ENCODE measurements at places on chromosomes 3 and 15.

DNA sequence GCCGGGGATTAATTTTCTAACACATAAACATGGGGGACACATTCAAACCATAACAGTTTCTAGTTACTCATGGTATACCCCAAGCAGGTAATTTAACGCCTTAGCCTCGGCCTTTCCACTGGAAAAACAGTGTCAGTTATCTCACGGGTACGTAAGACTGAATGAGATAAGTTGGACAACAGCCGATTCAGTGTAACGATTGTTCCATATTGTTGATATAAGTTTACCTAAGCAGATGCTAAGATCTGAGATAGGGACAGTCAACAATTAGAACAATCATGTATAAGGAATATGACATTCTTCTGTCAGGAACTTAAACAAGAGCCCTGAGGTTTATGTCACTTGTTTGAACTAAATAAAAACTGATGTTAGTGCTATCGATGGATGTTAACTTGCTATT, 130.8 kb downstream of the GHSR start:
- no peak for DNase-seq

GRCh38 chr3:144590854-144591253, 619.2 kb downstream of the DIPK2A start:
- no peak for DNase-seq

GRCh38 chr3:5016211-5017161, 37.2 kb downstream of the BHLHE40 start:
- DNase-seq: no peak

DNA sequence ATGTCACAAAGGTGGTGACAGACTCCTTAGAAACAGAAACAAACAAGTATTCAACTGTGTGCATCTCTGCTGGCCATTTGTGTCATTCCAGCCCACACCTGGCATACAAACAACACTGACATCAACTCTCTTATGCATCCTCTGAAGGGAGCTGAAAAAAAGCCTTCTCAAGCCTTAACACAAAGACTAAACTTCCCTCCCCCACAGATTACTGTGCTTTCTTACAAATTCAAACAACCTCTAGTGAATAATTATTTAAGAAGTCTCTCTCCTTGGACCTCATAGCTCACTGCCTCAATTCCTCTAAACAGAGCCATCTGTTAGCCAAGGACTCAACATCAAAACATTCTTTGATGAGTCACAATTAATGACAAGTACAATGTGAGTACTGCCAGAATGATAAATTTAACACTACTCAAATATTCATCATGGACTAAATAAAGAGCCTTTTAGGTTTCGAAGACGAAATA, 132.1 kb downstream of the WDR76 start:
- no peak for DNase-seq

DNA sequence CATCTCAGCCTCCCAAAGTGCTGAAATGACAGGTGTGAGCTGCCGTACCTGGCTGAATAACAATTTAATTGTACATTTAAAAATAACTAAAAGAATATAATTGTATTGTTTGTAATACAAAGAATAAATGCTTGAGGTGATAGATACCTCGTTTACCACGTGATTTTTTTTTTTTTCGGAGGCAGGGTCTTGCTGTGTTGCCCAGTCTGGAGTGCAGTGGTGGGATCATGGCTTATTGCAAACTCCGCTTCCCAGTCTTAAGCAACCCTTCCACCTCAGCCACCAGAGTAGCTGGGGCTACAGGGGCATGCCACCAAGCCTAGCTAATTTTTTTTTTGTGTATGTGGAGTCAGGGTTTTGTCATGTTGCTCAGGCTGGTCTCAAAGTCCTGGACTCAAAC, 15.8 kb downstream of the MFN1 start:
- DNase-seq: no peak

DNA sequence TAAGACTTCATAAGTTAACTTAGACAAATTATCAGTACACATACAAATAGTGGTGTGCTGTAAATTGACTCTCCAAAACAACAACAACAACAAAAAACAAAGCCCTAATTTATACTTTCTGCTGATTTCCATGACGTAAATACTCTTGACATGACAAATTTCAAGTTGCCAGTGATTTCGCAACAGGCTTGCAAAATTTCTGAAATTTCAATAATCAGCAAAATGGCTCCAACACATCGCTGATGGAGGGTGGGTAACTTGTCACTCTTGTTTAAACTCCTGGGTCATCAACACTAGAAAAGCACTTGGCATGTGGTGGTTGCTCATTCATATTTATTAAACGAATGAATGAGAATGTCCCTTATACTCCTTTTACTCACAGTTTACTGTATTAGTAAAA, 205.2 kb upstream of the SATB1 start:
- no peak for DNase-seq

GRCh38 chr3:187942658-187943241, 197.5 kb upstream of the BCL6 start:
- DNase-seq: no peak

- DNase-seq: no peak
Observed at GRCh38 chr3:140972833-140973232, 31.2 kb downstream of the SLC25A36 start.

DNA sequence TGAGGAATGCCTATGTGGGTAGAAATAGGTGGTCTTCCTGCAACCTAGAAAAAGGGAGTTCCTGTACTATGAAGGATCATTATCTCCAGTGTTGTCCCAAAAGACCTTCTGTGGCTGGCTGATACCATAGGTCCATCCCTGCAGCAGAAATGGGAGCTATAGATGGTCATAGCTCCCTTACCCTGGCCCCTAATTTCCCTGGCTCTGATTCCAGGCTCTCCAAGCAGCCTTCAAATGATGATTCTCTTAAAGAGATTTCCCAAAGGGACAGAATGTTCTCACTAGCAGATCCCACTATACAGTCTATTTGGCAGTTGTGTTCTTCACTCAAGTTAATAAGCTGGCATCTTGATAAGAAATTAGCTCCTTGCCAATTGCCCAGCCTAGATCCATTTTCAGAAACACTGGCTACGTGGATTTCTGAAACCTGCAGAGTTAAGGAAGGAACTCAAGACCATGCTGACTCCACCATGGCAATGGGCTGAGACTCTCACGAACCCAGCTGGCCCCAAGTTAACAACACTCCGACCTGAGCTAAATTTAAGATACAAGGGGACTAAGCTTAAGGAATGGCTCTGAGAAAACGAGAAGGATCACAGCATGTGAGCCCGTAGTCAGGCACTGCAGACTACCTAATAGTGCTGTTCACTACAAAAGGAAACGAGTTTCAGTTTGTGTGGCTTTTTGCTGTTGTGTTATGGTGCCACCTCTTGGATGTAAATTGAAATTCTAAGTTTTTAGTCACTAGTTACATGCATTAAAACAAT, 11.4 kb downstream of the C15orf40 start:
- no peak for DNase-seq

DNA sequence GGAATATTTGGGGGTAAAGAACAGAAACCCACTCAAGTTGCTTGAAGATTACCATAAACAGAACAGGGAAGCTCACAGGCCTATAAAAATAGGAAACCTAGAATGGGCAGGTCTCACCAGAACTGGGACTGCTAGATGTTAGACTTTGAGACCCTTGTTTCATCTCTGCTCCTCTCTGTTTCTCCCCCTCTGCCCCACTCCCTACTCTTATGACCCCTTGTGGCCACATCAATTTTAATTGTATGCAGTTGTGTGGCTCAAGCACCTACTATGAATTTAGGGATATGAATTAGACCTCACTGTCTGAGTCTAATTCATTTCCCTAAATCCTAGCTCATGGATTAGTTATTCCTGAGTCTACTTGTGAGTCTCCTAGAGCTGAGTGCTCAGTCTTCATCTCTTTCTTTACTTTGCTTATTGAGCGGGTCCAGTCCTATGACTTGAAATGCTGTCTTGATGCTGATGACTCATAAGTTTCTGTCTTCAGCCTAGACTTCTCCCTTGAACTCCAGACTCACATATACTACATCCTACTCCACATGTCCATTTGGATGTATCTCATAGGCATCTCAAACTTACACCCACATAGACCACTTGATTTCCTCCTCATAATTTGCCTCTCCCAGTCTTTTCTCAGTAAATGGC, 78.7 kb downstream of the ITPR1 start:
- DNase-seq: no peak

GRCh38 chr3:171649267-171649666, 161.0 kb downstream of the PLD1 start:
- DNase-seq: no peak

DNA sequence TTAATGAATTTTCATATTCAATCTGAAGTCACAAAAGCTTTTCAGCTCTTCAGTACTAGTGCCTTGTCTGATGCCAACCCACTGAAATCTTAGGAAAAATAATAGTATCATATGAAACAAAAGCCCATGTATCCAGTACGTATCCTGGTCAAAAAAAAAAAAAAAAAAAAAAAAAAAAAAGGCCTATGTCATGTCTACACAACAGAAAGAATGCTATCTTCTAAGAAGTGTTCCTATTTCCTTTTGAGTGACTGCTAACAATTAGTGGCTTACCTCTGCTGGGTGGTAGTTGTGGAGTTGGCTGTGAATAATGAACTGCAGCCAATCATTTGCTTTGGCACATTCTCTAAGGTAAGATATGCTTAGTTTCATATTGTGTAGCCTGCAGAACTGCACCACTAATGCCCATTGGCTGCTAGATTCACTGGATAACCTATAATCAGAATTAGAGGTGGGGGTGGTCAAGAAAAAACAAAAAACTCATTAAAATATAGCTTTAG, 59.6 kb downstream of the EIF3J start:
- no peak for DNase-seq

- no peak for DNase-seq
Observed at GRCh38 chr3:14605067-14605466, 46.5 kb upstream of the CCDC174 start.

- no peak for DNase-seq
Observed at GRCh38 chr3:155325263-155325835, 31.9 kb upstream of the STRIT1 start.

DNA sequence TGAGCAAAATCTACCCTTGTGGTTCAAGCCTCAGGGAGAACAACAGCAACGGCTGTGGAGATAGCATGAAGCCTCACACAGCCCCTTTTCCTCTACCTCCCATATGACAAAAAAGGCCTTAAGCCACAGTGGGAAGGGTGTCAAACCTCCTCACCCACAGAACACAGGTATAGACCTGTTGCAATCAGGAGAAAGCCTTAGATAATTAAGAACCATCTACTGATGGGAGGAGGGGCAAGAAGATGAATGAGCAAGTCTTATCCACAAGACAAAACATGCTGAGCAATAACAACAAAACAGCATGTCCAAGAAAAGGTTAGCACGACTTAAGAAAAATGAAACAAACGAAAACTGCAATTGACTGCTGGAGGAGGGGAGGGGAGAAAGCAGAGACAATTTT, 272.9 kb upstream of the BCHE start:
- no peak for DNase-seq

GRCh38 chr3:44476181-44476611, 1.3 kb downstream of the ZNF445 start:
- DNase-seq: no peak

GRCh38 chr15:42062284-42062806, 32.0 kb downstream of the PLA2G4D start:
- no peak for DNase-seq

- DNase-seq: no peak
Observed at GRCh38 chr3:117126946-117127546, 417.5 kb downstream of the TUSC7 start.

- no peak for DNase-seq
Observed at GRCh38 chr3:42179110-42179725, 86.8 kb downstream of the CCK start.

- DNase-seq: no peak
Observed at GRCh38 chr15:92715758-92716157, 60.2 kb upstream of the FAM174B start.

DNA sequence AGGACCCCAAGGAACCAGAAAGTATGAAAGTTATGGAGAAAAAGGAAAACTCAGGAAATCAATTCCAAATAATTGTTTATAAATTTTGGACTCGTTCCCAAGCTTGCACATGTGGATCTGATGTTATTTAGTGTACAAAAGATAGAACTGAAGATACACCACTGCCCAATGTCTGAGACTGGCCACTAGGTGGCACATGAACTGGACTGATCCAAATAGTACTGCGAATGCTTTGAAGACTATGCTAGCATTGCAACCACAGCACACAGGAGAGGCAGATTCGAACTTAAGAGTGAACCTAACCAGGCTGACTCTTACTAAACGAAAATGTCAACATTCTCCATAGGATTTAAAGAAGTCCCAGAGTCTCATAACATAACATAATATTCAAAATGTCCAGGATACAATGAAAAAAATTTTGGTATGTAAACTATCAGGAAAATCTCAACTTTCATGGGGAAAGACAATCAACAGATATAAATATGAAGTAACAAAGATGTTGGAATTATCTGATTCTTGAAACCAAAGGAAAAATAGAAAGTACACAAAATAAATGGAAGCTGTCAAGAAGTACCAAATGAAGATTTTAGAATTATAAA, 596.7 kb downstream of the FGF12 start:
- DNase-seq: no peak
